Thymus (tissue), 14 donors: ENCODE measurements at places on chromosomes 7 and 10.
A peak's percentile ranks its signal among the peaks of the same experiment; 100 is the strongest.

DNA sequence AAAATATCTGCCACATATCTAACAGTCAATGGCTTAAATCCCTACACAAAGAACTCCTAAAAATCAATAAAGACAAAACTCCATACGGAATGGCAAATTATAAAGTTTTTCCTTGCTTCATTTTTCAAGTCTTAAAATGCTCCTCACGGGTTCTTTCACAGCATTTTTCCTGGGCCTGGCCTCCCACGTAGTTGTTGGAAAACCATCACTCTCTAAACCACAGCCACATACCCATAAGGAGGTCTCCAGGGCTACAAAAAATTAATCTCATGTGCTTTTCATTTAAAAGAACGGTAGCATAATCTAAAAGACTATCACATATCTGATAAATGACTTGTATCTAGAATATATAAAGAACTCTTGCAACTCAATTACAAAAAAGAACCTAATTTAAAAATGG, 2.9 kb downstream of the COA1 start:
- H3K27me3 ChIP-seq: no peaks in the 10 kb centered on the region
- H3K4me1 ChIP-seq: peaks cover 7% of the 10 kb centered on the region
- H3K4me3 ChIP-seq: no peak overlapping the region
- H3K36me3 ChIP-seq: no peaks in the 10 kb centered on the region
- no peak overlapping the region for H3K27ac ChIP-seq
- DNase-seq: no peak

GRCh38 chr7:74579800-74580685, 77.5 kb upstream of the GTF2I start:
- peaks cover 2% of the 10 kb centered on the region for H3K4me1 ChIP-seq
- DNase-seq: no peak
- H3K27me3 ChIP-seq: no peaks in the 10 kb centered on the region
- H3K4me3 ChIP-seq: no peak overlapping the region
- H3K36me3 ChIP-seq: no peaks in the 10 kb centered on the region

DNA sequence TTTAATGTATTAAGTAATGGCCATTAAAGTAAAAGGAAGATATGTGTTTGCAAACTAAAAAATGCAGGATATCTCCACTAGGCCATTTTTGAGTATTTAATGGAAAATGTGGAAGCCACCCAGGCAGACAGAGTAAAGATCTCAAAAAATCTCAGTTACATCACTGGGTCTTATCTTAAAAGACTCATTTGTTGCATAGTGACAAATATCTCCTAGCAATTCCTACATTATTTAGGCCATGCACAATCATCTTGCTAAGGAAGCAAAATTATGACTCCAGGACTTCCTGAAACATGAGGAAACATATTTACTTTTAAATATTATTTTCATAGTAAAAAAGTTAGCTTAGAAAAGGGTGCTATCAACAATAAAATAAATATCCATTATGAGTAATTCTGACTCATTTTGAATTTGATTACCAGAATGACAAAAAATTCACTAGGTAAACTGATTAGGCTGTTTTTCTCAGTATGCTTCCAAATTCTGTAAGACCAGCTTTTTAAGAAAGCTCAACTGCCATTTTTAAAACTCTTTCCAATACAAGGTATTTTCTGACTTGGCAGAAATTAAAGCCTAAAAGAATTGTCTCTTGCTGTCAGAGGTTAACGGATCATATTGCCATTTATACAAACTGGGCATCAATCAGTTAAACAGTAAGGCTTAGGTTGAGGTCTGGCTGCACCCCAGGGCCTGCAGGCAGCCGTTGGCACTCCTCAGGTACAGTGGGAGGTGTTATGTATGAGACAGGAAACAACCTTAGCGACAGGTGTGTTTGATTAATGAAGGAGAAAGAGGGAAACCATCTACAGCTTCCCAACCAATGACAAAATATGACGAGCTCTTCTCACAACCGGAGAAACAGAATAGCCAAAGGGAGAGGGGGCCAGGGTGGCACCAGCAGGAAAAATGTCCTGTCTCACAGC, 31.8 kb downstream of the PCLO start:
- no peak overlapping the region for H3K4me3 ChIP-seq
- H3K36me3 ChIP-seq: no peaks in the 10 kb centered on the region
- H3K27ac ChIP-seq: no peak overlapping the region
- H3K27me3 ChIP-seq: no peaks in the 10 kb centered on the region
- no peaks in the 10 kb centered on the region for H3K4me1 ChIP-seq
- DNase-seq: no peak

- DNase-seq: no peak
- H3K27me3 ChIP-seq: no peaks in the 10 kb centered on the region
- no peak overlapping the region for H3K27ac ChIP-seq
- H3K4me3 ChIP-seq: no peak overlapping the region
- H3K4me1 ChIP-seq: peaks cover 6% of the 10 kb centered on the region
These were observed 200.5 kb downstream of the SKAP2 start for GRCh38 chr7:26663874-26664273.

DNA sequence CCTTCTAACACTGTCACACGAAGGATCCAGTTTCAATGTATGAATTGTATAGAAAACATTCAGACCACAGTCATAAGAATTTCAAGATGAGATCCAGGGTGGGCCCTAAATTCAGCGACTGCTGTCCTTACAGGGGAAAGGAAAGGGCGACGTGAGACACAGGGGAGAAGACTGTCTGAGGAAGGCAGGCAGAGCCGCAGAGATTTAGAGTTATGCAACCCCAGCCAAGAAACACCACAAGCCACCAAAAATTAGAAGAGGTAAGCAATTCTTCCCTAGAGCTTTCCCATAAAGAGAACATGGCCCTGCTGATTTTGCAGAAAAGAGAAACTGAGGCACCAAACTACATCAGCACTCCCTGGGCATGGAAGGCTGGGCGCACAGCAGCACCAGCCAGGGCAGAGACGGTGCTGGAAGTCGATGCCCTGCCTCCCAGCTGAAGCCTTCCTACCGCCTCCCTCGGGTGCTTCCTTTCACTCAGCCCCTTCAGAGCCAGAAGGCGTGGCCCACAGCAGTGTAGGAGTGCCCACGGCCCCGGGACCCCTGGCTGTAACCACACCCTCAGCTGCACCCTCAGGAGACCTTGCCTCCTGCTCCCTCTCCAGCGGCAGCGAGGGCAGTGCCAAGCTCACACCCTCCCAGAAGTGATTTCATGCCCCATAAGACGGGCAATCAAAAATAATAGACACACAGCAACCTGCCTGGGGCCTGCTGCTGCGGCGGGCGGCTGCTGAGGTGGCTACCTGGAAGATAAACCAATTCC, 81.0 kb upstream of the LRRC4 start:
- no peaks in the 10 kb centered on the region for H3K36me3 ChIP-seq
- peak overlapping the region; percentile 79 for H3K27ac ChIP-seq
- H3K4me1 ChIP-seq: peaks cover 57% of the 10 kb centered on the region
- no peaks in the 10 kb centered on the region for H3K27me3 ChIP-seq
- no peak for DNase-seq

GRCh38 chr7:66362136-66362535, 157.0 kb downstream of the TPST1 start:
- no peaks in the 10 kb centered on the region for H3K27me3 ChIP-seq
- DNase-seq: no peak
- H3K36me3 ChIP-seq: no peaks in the 10 kb centered on the region
- H3K4me1 ChIP-seq: no peaks in the 10 kb centered on the region
- H3K4me3 ChIP-seq: no peak overlapping the region
- H3K27ac ChIP-seq: no peak overlapping the region

GRCh38 chr10:6501931-6502330, 78.1 kb downstream of the PRKCQ start:
- no peak overlapping the region for H3K27ac ChIP-seq
- H3K27me3 ChIP-seq: no peaks in the 10 kb centered on the region
- no peak for DNase-seq

- H3K27ac ChIP-seq: no peak overlapping the region
- no peaks in the 10 kb centered on the region for H3K27me3 ChIP-seq
- peaks cover 49% of the 10 kb centered on the region for H3K4me1 ChIP-seq
- no peak overlapping the region for H3K4me3 ChIP-seq
These were observed 66.1 kb downstream of the CALML3 start for GRCh38 chr10:5590816-5591215.

DNA sequence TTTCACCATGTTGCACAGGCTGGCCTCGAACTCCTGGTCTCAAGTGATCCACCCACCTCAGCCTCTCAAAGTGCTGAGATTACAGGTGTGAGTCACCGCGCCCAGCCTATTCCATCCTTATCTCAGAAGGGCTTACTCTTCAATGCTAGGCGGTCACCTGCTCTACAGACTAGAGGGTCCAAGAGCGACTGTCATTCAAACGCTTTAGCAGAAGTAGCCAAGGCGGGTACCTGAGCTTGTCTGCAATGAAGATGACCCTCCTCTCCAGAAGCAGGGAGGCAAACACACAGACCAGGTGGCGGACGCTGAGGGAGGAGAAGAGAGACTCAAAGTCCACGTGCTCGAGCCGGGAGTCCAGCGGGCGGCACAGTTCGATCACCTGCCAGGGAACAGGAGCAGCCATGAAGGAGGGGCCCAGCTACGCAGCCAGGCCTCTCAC, 65.1 kb upstream of the MKRN1 start:
- no peak for DNase-seq
- H3K27me3 ChIP-seq: peaks cover 17% of the 10 kb centered on the region
- peaks cover 3% of the 10 kb centered on the region for H3K4me1 ChIP-seq
- H3K4me3 ChIP-seq: no peak overlapping the region
- no peaks in the 10 kb centered on the region for H3K36me3 ChIP-seq
- H3K27ac ChIP-seq: no peak overlapping the region
